ENCODE measurements at places on chromosomes 5 and 9.

DNA sequence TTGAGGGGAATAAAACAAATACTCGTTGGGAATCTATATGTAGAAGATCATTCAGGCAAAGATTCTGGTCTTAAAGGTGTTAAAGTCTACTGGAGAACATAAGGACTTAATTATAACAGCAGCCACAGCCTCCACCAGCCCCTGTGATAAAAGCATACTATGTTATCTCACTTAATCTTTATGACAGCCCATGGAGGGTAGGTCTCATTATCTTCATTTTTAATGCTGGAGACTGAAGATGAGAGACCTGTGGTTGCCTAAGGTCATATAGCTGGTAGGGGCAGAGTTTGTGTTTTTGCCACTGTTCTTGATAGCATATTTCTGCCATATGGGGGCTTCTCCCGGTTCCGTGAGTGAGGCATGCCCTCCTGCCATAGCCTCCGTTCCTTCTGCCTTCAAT is 88.7 kb downstream of the TRIO start:
- no peak for DNase-seq

DNA sequence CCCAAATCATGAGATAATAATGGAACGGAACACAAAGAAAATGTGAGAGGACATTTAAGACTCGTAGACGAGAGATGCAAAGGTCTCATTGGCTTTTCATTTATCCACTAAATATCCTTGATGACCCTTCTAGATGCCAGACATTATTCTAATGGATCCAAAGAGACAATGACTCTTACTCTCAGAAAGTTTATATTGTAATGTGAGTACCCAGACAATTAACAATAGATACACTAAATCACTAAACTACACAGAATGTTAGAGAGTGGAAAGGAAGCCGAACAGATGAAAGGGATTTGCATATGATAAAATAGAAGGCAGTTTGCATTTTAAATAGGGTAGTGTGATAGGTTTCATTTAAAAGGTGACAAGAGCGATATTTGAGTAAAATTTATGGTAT is 973.3 kb downstream of the TAF11L14 start:
- DNase-seq = no peak

DNA sequence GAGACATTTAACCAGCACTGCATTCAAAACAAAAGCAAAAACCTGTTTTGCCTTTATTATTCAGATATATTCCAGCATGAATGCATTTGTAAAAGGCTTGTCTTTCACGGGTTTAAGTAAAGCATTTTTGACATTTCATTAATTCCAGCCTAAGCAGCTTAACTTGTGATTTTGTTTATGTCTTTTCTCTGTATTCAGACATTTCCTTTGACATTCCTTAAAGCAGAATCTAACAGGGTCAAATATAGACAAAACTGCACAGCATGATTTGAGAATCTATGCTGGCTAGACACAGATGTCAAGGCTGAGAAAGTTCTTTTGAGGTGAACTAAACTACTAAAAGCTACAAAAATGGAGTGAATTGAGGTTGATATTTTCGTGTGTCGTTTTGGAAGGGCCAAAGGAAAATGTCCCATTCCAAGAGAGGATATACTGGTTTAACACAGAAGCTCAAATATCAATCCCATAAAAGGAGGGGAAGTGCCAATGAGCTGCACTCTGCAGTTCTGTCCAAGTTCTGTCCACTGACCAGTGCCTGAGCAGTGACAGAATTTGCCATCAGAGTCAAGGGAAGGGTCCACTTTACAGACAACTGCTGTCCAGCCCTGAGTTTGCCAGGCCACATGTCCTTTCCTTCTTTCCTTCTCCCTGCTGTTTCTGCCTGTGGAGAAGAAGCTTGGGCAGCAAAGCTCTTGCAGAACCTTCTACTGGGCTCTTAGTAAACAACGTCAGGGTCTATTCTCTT is 198.7 kb upstream of the KLF9 start:
- no peak for DNase-seq

DNA sequence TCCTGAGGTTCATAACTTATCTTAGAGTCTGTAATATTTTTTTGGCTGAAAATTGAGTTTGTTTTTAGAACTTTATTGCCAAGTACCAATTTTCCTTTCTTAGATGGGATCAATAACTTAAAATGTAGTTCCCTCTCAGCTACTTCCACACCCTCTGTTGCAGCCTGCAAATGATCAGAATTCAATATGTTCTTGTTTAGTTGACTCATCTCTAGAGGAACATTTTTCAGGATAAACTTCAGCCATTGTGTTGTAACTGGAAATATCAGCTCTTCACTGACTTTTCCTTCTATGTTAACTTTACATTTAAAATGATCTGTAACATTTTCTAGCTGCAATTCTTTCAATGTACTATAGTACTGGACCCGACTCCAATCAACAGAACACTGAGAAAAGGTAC is 115.7 kb downstream of the ESM1 start:
- DNase-seq = no peak

DNA sequence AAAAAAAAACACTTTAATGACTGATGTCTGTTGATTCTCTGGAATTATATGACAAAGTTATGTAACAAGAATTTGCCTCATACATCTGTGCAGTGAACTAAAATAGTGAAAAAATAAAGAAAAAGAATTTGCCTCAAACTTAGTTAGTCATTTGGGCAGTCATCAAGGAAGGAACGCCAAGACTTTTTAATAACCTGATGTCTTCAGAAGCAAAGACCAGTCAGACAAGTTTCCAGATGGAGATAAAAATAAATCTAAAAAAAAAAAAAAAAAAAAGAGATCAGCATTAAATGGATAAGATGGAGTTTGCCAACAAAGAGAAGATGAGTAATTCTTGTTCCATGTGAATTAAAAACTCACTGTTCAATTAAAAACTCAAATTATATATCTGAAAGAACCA is 52.3 kb upstream of the JMY start:
- DNase-seq = no peak

DNA sequence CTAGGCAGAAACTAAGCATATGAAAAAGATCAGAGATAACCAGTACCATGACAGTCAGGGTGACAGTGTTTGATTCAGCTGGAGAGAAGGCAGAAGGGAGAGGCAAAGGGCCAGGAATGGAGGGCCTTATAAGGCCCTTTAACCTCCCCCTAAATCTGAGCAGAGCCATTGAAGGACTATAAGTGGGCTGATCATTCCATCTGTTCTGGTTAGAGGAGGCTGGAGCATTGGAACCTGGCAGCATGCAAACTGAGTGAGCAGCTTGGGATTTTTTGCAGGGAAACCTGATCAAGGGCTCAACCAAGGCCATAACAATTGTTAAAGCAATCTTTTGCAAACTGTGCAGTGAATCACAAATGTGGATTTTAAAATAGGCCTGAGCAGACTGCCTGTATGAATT is 174.5 kb upstream of the DAP start:
- DNase-seq = no peak
